Kidney tubule cell (primary cell): ENCODE measurements at places on chromosomes 4 and X.

- DNase-seq: peak; percentile 43
Observed at GRCh38 chrX:67545036-67545821, 1.4 kb downstream of the AR start.

DNA sequence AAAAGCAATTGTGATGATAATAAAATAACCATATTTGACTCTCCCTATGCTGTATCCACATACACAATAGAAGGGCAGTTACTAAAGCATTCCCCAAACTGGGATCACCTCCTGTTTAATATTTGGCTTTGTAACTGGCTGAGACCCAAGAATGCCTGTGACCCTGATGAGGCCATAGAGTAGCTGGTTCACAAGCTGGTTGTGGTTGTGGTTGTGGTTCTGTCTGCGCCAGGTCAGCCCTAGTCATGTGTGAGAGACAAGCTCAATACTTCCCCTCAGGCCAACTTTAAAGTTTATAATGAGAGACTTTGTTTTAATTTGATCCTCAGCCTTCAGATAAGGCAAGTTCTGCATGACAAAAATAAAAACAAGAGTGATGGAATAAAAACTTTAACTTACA lies 209.9 kb downstream of the PARM1 start:
- DNase-seq: peak; percentile 40

DNA sequence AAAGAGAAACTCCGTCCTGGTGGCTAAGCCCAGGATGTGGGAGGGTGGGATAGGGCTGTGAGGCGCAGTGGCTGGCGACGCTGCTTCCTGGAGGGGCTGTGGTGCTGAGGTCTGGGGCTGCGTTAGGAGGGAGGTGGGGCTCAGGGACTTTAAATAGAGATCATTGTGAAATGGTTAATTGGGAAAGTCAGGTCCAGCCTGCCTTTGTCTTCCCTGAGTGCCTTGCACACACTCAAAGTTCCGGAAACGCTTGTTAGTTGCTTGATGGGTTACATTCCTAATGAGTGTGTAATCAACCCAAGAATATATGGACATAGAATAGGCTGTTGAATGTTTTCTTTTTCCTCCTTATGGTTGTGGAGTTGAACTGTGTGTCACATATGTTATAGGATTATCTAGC lies 55.7 kb upstream of the CLDN34 start:
- DNase-seq: peak; percentile 19

GRCh38 chr4:125666635-125667034 lies 351.9 kb downstream of the FAT4 start:
- DNase-seq: no peak

- no peak for DNase-seq
Observed at GRCh38 chr4:89363786-89364185, 56.2 kb upstream of the GPRIN3 start.

- DNase-seq: peak; percentile 39
Observed at GRCh38 chr4:159280442-159281172, 177.7 kb downstream of the RAPGEF2 start.

- DNase-seq: no peak
Observed at GRCh38 chr4:102400898-102401297, 55.6 kb upstream of the SLC39A8 start.

GRCh38 chr4:149801416-149801815 lies 14.2 kb downstream of the IQCM start:
- DNase-seq: no peak

- DNase-seq: no peak
Observed at GRCh38 chrX:3052860-3053259, 11.6 kb downstream of the ARSF start.

DNA sequence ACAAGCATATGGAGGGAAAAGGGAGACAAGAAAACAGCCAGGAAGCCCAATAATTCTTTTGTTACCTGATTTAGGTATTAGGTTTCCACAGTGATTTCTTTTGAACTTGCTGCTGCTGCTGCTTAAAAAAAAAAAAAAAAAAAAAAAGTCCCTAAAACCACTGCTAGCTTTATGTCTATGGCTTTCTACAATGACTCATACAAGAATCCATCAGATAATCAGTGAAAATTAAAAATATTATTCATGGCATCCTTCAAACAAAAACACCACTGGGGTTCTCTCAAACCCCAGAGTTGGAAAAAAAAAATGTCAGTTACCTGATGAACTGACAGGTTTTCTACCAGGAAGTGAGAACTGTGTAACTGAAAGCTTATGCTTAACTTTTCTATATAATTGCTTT lies 14.3 kb downstream of the EPHA5 start:
- DNase-seq: no peak

DNA sequence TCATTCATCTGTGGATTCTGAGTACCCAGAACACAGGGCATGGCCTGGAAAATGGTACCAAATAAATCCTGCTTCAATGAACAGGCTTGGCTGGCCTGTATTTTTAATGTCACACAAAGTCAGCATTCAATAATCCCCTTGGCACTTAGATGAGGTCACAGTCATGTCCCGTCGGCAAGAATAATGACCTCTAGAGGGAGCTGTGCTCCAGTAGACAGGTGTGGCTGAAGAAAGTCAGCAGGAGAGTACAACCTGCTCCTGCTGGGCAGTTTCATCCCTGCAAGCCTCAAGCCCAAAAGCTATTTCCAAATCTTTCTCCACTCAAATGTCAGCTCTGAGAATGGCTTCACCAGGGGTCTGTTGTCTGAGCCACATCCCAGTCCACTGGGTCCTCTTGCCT lies 404.0 kb upstream of the F9 start:
- DNase-seq: peak; percentile 74

DNA sequence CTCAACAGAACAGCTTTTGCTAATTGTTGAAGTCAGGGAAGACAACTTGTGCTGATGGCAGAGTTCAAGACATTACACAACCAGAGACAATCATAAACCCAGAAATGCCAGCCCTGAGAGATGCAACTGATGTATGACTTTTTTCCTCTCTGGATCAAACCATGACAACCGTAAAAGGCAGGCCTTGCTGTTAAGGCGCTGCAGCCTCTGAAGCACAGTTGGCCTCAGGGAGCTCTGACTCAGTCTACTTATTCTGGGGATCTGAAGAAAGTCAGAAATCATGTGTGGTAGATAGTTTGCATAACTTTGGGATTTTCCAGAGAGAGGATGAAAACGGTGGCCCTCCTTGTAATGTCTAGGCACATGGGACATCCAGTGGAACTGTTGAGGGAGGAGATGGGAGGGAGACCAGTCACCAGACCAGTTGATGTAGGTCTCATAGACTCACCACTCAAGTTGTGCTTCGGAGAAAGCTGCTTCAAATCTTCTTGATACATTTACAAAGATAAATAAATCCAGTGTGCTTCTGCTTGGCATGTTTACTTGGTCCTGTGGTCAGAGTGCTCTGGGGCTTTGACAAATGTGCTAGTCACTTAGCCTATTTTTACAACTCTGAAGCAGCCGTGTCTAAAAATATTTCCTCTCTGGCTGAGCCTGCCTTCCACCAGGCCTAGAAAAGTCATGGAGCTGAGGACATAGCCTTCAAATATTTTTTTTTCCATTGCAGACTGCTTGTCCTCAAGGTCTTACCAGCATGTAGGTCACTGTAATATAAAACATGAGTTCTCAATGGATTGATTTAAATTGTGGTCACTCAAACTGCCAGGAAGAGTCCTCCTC lies 7.5 kb downstream of the HADH start:
- no peak for DNase-seq

DNA sequence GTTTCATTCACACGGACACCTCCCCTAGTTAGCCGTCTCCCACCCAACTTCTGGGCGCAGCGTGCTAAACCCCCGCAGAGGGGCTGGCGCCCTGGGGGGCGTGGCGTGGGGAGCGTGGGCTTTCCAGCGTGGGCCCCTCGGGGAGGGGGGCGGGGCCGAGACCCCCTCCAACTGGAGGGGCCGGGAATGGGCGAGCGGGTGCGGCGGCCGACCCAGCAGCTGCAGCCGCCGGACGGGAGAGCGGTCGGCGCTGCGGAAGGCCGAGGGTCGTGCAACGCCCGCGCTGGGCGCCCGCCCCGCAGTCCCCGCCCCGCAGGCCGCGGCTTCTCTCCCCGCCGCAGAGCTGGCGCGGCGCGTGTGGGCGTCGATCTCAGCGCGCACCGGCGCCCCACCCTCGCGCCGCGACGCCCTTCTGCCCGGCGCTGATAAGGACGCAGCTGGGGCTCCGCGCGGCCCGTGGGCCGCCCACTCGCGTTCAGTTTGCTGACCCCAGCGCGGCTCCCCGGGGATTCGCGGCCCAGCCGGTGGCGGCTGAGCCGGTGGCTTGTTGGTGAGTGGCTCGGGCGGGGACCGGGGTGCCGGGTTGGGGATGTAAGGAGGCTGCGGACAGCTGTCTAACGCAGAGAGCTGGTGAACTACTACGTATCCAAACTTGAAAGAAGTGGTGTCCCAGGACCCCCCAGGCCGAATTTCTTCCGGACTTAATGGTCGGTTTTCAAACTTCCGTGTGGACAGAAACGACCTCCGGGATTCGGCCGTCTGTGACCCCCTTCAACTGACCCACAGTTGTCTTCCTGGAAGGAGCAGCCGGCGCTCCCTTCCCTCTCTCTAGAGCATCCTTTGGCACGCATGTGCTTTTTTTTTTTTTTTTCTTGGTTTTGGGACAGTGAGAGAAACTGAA lies 1.5 kb downstream of the FHDC1 start:
- DNase-seq: peak; percentile 38

- DNase-seq: no peak
Observed at GRCh38 chr4:5463936-5464650, 244.3 kb downstream of the EVC2 start.

DNA sequence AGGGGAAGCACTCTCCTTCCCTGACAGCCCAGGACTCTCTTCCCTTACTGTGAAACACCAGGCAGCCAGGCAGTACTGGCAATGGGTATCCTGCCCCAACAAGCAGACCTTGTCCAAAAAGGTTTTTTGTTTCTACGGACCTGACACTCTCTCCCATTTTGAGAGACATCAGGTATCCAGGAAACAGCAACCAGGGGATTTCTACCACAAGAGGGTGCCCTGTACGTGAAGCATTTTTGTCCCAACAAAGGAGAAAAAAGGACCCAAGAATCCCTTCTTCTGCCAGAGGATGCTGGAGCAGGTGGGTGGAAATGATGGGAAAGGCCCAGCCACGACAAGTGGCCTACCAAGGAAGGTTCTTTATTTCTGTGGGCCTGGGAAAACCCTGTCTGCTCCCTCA lies 65.7 kb upstream of the FGF13 start:
- no peak for DNase-seq

- DNase-seq: peak; percentile 77
Observed at GRCh38 chrX:12701628-12702027, 89.6 kb upstream of the PRPS2 start.

- DNase-seq: no peak
Observed at GRCh38 chrX:17923546-17923945, 62.4 kb upstream of the RAI2 start.

DNA sequence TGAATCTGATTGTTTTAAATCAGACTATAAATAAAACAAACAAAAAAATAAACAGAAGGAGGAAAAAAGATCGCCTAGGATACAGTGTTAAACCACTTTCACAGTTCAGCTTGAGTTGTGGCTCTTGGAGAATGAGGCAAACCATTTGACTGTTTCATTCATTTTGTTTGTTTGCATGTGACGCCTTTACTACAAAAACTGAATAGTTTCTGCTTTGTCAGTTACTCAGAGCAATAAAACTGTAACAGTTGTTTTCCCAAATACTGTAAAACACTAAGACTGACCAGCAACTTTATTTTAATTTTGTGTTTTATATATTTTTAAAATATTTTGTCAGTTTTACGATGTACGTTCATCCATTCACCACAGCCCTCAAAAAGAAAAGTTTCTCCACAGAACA lies 214.5 kb downstream of the FBXW7 start:
- no peak for DNase-seq

DNA sequence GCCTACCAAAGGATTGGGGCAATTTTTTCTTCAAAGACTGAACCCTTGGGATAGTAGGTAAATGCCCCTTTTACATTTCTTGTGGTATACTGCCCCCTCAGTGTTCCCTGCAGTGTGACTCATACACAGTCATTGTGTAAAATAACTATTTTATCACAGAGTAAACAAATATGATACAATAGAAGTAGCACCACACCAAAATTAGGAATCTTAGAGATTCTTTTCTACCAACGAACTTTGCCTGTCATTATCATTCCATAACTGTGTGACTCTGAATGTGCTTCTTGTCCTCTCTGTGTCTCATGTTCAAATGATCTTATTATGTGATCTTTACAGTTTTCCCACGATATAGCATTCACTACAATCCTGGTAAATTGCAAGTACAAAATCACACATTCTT lies 517.0 kb downstream of the ZIC3 start:
- DNase-seq: no peak

- no peak for DNase-seq
Observed at GRCh38 chrX:74117962-74118902, 185.7 kb upstream of the ZCCHC13 start.

- no peak for DNase-seq
Observed at GRCh38 chr4:15385928-15386327, 41.9 kb upstream of the C1QTNF7 start.

DNA sequence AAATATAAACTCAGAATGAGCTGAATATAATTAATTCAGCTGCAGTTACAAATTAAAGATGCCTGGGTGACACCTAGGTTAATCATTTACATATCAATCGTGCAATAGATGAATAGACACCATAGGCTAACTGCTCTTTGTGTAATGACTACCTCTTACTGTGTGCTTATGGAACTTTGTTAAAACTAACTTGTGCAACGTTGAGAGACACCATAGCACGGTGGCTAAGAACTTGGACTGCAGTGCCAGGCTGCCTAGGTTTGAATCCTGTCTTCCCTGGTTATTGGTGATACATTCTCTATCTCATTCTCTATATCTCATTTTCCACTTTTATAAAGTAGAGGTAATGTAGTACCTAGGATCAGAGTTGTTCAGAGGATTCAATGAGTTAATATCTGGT lies 46.9 kb downstream of the SMAD1 start:
- peak; percentile 85 for DNase-seq

GRCh38 chr4:38310446-38311043 lies 350.3 kb downstream of the PTTG2 start:
- DNase-seq: peak; percentile 61

DNA sequence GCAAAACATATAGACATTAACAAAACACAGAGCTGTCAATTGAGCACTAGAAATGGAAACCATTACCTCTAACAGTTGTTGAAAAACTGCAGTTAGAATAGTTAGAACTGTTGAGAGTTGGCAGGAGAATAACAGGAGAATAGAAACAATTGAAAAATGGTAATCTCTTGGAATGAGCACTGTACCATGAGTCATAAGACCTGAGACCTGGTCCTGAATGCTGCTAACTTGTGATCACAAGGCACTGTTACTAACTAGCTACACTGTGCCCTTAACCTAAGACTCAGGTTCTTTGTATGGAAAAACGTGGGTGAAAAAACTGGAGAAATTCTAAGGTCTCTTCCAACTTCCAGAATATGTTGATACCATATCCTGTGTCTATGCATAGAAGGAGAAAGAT lies 29.3 kb downstream of the FAM114A1 start:
- peak; percentile 15 for DNase-seq

DNA sequence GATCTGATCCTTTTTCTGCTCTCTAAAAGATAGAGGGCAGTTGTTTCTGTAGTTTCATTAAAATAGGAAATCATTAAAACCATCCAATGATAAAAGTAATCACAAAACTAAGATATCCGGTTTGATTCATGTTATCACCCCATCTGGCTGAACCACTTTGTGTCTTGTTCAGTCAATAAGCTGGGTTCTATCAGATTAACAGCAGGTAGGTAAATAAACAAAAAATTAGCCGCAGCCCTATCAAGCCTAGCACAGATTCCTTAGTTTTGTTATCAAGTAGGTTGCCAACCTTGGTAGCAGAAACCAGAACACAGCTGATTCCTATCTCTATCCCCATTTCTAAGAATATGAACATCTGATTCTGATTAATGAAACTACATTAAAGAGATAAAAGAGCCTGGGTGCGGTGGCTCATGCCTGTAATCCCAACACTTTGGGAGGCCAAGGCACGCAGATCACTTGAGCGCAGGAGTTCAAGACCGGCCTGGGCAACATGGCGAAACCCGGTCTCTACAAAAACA lies 118.6 kb upstream of the PLAC1 start:
- no peak for DNase-seq
